ENCODE measurements at places on chromosomes 1 and 21.

GRCh38 chr1:184476187-184476586 lies 89.4 kb downstream of the C1orf21 start:
- no peak for ATAC-seq

DNA sequence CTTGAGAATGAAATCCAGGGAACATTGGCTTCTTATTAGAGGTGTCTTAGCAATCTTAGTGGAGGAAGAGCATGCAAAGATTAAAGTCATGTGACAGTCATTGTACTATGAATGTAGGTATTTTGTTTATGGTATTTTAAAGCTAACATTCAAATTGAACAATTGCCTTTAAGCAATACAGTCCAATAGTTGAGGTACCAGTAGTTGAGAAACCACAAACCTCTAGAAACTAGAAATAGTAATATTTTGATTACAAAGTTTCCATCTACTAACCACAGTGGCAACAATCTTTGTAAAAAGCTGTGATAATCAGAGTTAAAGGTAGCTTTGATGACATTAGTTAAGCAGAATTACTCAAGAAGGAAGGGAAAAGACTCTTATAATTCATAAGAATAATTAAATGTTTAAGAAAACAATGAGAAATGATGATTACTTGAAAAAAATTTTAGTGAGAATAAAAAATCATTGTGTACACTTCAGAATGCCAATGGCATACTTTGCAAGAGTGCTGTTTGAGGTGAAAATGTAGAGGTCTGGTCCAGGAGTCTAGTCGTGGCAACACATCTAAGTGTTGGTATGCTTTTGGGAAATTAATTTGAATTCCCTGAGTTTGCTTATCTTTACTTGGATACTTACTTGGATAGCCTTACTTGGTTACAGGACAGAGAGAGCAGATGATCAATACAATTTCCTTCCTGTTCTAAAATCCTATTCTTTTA lies 104.9 kb upstream of the PTGFR start:
- no peak for ATAC-seq

DNA sequence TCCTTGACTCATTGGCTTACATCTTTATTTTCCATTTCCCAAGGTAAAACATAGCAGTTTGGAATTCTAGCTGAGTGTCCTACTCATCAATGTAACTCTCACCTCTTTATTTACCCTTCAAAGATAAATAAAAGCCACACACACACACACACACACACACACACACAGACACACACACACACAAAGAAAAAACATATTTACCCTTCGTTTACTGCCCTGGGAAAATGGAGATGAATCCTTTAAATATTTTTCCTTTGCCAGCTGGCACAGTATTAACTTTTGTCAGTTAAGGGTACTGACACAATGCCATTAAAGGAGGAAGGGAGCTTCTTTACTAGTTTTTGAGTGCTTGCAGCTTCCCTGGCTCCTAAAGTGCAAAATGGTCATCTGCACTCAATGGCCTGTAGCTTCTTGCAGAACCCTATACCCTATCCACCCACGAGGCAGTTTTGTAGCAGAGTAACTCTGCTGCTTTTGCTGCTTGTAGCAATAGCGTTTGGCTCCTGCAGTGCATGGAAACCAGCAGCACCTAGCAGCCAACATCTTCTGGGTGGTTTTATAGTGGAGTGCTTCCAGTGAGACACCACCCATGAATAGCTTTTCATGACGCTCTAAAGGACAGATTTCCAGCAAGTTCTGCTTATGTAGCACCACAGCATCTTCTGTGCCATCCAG lies 103.7 kb downstream of the HS2ST1 start:
- ATAC-seq, result no peak

- no peak for ATAC-seq
These were observed 22.2 kb upstream of the RSPO1 start for GRCh38 chr1:37656881-37657280.

DNA sequence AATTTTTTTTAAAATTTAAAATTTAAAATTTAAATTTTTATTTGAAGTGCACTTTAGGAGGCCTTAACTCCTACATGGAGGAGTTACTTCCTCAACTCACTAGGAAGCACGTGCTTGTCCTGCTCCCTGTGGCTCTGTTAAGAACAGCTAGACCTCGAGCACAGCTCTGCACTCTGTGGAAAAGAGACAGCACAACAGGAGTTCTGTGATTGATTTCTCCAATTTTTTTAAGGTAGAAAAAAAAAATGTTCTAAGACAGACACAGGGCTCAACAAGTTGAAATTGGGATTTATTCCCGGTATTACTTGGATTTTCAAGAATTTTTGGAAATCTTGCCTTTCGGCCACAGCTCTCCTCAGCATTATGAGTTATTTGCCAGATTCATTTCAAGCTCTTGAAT lies 356.6 kb upstream of the LYPLAL1 start:
- no peak for ATAC-seq

DNA sequence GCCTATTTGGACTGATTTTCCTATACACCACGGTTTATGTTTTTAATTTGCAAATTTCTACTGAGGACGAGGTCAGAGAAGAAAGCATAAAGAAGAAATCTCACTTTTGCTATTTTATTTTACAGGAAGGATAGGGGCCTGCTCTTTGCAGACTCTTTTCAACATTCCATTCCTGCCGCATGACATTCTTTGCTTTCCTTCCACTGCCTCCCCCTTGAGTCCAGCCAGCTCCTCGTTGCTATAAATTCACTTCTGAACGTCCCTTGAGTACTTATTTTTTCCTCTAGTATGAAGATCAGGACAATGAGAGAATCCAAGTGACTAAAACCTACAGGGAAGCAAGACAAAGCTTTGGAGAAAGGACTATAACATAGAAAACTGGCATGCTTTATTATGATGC lies 53.4 kb upstream of the PTGFR start:
- ATAC-seq, result no peak

GRCh38 chr1:87940421-87940820 lies 611.7 kb downstream of the LMO4 start:
- ATAC-seq, result no peak

GRCh38 chr1:89484092-89485038 lies 40.3 kb upstream of the LRRC8B start:
- ATAC-seq, result no peak

GRCh38 chr1:109341944-109342930 lies 35.4 kb upstream of the MYBPHL start:
- ATAC-seq, result no peak

- peak; percentile 2 for ATAC-seq
These were observed 1.2 kb downstream of the RXFP4 start for GRCh38 chr1:155942578-155943141.

GRCh38 chr1:155158991-155159390 lies 14.1 kb downstream of the KRTCAP2 start:
- no peak for ATAC-seq

- ATAC-seq, result no peak
These were observed 264.7 kb upstream of the C1orf105 start for GRCh38 chr1:172155766-172156165.

- ATAC-seq, result no peak
These were observed 5.0 kb downstream of the TSTD1 start for GRCh38 chr1:161033751-161034150.

DNA sequence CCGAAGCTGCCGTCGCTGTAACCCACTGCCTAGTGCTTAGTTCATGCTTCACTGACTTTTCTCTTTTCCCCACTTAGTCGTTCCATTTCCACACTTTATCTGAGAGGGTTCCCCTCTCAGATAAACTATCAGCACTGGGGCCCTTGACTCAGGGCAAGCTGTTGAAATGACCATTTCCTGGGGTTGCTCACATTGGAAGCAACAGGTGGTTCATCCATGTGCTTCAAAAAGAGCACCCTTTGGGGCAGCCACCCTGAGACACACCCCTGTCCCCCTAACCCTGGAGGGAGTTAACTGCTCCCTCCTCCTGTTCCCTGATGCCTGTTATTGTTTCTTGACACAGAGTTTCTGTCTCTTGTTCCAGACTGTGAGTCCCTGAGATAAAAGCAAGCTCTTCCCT lies 107.2 kb downstream of the PTPRU start:
- no peak for ATAC-seq

DNA sequence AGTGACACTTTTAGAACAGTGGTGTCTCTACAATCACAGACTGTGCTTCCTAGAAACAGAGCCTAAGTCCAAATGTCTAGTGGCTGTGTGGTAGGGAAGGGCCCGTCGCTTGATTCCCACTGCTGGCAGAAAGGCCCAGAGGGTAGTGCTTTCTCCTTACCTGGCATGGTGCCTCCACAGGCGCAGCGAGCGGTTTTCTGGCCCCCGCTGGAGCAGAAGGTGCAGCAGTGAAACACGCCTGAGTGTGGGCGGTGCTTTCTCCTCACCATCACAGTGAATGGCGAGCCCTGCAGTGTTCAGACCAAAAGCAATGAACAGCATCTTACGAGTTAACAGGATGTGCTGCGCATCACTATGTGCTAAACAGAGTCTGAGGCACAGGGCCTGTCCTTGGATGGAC lies 8.3 kb downstream of the TRIM45 start:
- no peak for ATAC-seq

Measured in gastroesophageal sphincter (tissue), 4 donors.